ENCODE measurements at places on chromosomes 2 and 18.

DNA sequence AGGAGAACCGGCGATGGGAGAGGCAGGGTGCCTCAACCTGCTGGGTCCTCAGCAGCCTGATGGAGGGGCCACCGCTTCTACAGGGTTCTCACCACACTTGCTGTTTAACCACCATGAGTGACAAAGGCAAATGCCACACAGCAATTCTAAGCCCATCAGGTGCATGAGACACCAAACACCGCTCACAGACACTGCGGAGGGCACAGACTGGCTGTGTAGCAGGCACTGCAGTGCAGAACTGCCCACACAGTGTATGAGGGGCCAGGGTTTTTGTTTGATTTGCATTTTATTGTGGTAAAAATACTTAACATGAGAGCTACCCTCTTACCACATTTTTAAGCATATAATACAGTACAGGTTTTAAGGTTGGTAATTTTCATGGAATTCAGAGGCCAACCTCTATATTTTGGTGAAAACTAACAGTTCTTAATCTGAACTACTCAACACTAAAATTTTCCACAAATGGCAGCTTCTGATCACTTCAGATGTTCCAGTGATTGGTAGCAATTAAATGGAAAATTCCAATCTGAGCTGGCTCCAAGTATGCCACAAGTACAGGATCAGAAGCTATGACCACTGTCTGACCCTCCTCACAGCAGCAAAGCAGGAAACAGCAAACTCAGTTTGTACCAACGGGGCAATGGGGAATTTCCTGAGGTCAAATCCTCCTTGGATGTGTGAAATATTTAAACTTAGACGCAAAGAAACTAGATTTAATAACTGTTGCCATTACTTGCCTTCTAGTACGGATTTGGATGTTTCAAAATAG, 67.7 kb downstream of the FAM210A start:
- DNase-seq: no peak

DNA sequence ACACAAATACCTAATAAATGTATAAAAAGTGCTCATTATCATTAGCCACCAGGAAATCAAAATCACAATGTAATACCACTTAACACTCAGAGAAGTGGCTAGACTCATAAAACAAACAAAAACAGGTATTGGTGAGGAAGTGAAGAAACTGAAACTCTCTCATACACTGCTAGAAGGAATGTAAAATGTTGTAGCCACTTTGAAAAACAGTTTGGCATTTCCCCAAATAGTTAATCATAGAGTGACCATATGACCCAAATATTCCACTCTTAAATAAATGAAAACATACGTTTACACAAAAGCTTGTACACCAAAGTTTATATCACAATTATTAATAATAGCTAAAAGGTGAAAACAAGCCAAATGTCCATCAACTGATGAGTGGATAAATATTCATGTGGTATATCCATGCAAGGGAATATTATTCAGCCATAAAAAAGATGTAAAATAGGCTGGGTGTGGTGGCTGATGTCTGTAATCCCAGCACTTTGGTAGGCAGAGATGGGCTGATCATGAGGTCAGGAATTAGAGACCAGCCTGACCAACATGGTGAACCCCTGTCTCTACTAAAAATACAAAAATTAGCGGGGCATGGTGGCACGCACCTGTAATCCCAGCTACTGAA, 86.2 kb upstream of the COL5A2 start:
- DNase-seq: no peak

DNA sequence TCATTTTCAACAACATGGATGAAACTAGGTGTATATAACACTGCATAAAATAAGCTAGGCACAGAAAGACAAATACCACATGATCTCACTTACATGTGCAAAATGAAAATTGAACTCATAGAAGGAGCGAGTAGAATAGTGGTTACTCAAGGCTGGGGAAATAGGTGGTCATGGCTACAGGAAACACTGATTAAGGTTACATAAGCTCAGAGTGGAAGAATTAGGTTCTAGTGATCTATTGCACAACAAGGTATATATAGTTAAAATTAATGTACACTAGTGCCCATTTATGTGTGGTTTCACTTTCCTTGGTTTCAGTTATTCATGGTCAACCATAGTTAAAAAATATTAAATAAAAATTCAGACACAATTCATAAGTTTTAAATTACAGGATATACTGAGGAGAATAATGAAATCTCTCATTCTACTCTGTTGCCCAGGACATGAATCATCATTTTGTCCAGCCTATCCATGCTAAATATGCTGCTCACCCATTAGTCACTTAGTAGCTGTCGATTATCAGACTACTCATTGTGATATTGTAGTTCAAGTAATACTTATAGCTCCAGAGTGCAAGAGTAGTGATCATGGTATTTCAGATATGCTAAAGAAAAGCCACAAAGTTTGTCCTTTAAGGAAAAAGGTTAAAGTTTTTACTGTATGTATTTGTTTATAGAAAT, 1530.9 kb upstream of the LRRTM1 start:
- DNase-seq: no peak

GRCh38 chr18:23710068-23710527, 20.8 kb downstream of the LAMA3 start:
- no peak for DNase-seq

DNA sequence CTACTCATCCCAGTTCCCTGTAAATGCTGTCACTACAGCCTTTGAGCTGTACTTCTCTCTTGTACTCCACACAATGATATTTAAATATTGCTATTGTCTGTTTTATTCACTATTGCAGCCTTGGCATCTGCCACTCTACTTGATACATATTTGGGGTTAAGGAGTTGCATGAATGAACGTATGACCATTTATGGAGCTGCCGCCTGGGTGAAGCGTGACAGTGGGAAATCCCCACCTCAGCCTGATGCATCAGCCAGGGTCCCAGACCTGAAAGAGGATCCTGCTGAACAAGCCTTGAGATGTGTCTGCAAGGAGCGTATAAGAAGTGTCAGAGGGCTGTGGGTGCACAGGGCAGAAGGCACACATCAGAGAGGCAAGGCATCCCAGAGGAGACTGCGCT, 39.1 kb downstream of the MRPL35 start:
- no peak for DNase-seq

- no peak for DNase-seq
Measured at GRCh38 chr2:124328397-124328796, 303.3 kb downstream of the CNTNAP5 start.

GRCh38 chr2:137523931-137524330, 440.3 kb upstream of the HNMT start:
- no peak for DNase-seq

DNA sequence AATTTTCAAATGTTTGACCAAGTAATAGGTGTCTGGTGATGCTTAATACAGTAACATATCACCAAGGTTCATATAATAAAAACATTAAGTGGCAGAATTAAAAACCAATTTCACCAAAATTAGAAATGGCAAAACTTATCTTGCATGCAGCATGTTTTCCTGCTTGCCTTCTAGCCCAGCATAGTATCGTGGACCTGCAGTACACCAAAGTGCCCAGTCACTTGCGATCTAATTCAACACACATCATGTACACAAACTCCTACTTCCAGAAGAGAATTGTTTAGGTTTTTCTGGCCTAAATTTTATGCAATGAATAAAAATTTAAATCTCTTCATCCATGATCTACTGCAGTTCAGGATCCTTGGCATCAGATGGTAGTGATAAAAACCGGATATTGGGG, 28.9 kb downstream of the LPIN2 start:
- DNase-seq: no peak
